WERI-Rb-1 (cell line): ENCODE measurements at places on chromosomes 13 and 19.

DNA sequence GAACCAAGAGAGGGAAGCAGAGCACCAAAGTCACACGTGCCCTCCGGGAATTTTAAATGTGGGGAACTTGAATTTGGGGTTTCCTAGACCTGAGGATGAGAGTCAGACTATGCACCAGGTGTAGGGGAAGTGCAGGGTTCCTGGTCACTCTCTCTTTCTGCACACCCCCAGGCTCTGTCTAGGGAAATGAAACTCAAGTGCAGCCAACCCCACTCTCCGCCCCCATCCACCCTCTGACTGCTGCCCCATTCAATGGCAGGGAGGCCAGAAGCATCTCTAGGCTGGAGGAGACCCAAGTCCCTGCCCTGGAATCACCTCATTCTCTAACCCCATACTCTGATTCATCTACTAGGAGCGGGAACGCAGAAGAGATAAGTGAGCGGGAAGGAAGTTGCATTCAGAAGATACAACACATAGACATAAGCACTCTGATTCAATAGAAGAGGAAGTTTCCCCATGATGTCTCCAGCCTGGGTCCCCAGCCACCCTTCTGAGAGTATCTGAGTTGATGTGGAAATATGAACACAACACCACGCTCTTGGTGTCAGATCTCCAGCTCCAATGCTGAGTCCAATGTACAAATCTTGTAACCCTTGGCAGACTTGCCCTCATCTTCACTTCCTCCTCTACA lies 4.7 kb upstream of the SIGLEC14 start:
- no peak for DNase-seq

- no peak for DNase-seq
Observed at GRCh38 chr13:59633290-59633689, 530.4 kb downstream of the DIAPH3 start.

DNA sequence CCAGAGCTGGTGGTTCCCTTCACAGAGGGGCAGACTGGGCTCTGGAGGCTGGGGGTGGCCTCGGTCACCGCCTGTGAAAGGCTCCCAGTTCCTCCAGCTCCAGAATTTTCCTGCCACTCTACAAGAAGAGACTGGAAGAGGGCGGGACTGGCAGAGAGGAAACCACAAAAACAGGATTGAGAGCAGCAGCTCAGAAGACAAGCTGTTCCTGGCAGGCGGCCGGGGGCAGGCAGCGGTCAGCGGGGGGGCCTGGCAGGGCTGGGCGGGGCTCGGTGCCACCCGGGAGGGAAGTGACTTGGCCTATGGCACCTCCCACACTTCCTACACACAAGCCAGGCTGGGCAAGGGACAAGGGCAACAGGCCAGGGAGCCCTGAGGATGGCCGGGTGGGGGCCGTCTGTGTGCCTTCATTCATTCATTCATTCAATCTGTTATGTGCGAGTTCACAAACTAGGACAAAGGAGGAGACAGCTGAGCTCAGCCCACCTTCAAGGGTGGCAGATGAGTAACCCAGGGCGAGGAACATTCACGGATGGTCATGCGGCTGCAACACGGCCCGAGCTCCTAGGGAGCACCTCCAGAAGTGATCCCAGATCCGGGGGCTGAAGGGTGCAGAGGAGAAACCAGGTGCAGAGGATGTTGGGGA lies 16.9 kb upstream of the BTBD2 start:
- no peak for DNase-seq

- DNase-seq: peak; percentile 91
Observed at GRCh38 chr19:33080761-33081681, at the start of gene GPATCH1. GPATCH1 (plus strand) TSS chr19:33081181; CDS start chr19:33081194, 13 bp downstream.

GRCh38 chr13:93296584-93296983 lies 70.0 kb downstream of the GPC6 start:
- DNase-seq: no peak

DNA sequence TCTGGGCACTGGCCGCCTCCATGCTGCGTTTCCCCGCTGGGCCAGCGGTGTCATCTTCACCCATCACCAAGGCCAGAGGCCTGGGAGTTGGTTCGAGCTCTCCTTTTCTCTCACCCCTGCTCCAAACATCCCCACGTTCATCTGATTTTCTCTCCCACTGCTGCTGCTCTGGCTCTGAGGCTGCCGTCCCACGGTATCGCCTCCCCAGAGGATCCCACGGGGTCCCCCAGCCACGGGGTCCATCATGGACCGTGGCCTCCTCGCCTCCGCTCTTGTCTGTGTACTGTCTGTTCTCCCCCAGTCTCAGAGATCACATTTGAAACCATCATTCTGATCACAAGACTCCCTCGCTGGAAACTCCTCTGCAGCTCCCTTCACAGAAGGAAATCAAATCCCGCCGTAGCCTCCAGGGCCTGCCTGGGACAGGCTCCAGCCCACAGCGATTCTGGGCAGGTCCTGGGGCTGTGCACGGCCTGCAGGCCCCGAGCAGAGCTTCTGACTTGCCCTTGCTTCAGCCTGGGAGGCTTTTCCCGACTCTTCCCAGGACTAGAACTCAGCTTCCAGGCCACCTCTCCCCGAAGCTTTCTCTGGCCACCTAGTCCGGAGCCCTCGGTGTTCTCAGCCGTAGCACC lies 64.2 kb downstream of the SOX1 start:
- no peak for DNase-seq

DNA sequence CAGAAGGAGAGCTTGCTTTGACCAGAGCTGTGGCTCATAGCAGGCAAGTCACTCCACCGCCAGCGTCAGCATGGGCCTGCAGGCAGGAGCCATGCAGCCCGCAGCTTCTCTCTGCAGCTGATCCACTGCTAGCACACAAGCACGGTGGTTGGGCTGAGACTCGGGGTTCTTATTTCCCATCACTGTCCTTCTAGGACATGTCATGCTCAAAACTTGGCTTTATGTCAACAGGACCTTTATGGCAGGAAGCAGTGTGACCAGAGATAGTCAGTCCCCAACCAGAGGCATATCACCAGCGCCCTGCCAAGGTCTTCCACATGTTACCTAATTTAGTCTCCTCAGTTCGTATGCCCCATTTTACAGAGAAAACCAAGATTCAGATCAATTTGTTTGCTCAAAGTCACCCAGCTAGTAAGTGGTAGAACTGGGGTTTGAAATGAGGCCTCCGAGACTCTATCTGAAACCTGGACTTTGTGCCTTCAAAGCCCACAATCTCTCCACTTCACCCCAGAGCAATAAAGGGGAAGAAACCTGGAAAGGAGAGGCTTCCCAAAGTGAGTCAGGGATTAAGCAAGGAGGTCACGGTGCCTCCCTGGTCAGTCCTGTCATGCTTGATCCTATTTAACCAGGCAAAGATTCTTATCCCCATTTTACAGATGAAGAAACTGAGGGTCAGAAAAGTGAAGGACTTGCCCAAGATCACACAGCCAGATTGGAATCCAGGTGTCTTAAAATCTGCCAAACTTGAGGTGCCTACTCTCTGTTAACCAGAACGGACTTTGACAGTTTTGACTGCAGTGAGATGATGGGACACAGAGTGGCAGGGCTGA lies 5.1 kb downstream of the TMEM272 start:
- DNase-seq: no peak

DNA sequence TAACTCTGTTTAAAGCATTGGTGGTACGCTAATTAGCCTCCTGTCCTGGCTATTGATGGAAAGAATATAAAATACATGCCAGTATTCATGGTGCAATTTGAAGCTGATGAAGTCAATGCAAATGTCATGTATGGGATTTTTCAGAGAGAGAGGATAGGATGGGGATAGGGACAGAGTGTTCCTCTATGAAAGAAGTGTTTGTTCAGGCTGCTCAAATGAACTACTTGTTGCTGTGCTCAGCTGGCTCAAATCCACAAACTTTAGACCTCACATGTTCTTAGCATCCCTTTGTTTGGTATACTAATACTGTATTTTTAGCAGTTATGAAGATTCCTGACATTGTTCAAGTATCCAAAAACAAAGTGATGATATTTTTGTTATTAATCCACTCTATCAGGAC lies 116.5 kb downstream of the SLITRK1 start:
- no peak for DNase-seq

DNA sequence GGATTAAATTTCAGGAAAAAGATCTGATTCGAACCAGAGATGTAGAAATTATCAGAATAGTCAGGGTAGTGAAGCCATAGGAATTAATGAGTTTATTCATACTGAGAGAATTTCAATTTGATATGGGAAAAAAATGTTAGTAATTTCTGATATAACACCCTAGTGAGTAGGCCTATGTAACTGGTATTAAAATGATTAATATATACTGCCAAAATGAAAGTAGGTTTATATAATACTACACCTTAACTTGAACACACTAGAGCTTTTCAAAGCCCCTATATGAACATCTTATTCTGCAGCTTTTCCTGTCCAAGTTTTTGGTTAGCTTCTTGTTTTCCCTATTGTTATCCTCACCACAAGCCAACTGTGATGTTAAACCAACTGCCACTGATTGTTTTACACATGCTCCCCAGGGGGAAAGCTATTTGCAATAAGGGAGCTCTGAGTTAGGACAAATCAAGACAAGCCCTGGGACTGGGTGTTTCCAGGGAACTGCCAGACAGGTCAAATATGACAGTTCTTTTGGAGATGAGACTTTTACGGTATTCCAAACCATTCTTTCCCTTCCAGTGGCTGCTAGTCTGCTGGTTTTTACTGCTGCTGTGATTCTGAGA lies 45.3 kb downstream of the FNDC3A start:
- DNase-seq: no peak

- no peak for DNase-seq
Observed at GRCh38 chr13:110937511-110938285, 22.8 kb upstream of the ANKRD10 start.

DNA sequence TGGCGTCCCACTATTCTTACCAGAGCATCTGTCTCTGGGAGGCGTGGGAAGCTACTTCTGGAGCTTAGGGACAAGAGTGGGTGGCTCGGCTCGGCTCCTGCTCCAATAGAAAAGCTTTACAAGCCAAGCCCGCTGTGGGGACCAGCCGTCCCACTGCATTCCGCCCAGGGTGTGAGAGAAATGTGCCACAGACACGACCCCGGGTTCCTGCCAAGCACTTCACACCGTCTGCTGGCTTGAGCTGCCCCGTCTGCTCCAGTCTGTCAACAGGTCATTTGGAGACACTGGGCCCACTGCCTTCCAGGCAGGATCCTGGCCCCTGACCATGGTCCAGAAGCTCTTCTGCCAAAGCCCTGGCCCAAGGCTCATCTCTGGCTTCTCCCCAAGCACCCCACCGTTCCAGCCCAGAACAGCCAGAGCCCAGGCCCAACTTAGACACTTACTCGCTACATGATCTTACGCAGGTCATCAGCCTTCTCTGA lies 6.5 kb upstream of the FKRP start:
- DNase-seq: no peak

- no peak for DNase-seq
Observed at GRCh38 chr13:98228661-98229341, 51.7 kb upstream of the RNF113B start.

- DNase-seq: no peak
Observed at GRCh38 chr19:13127811-13128575, 9.9 kb downstream of the NACC1 start.

- DNase-seq: no peak
Observed at GRCh38 chr13:20728579-20729311, 25.2 kb downstream of the IL17D start.

GRCh38 chr19:42548552-42548951 lies 20.3 kb upstream of the CEACAM1 start:
- no peak for DNase-seq

DNA sequence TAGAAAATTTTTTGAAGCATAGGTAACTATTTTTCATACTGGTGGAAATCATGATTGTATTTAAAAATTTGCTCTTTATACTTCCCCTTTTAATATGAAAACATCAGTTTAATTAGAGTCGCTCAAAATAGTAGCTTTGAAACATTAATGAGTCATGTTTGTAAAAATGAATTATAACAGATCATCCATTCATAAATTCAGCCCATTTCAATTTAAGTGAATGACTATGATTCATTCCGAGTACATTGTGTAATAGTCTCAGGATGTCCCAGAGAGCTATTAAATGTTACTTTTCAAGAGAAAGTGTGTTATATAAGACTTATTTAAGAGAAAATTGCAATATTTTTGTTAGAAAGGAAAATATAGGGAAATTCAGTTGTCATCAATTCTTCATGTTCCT lies 111.0 kb downstream of the FNDC3A start:
- DNase-seq: no peak

DNA sequence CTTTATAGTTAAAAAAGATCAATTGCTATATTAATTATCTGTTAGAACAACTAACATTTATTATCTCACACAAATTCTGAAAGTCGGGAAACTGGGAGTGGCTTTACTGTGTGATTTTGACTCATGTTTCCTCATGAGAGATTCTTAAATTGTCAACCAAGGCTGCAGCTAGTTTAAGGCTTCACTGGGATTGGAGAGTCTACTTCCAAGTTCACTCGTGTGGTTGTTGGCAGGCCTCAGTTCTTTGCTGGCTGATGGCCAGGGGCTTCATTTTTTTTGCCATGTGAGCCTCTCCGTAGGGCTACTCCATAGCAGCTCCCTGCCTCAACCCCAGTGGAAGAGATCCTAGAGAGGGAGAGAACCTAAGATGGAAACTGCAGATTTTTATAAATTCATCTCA lies 24.5 kb upstream of the LPAR6 start:
- DNase-seq: no peak

- no peak for DNase-seq
Observed at GRCh38 chr13:108785844-108786243, 156.4 kb downstream of the MYO16 start.

GRCh38 chr19:33778089-33778791 lies 18.4 kb upstream of the KCTD15 start:
- peak; percentile 77 for DNase-seq

DNA sequence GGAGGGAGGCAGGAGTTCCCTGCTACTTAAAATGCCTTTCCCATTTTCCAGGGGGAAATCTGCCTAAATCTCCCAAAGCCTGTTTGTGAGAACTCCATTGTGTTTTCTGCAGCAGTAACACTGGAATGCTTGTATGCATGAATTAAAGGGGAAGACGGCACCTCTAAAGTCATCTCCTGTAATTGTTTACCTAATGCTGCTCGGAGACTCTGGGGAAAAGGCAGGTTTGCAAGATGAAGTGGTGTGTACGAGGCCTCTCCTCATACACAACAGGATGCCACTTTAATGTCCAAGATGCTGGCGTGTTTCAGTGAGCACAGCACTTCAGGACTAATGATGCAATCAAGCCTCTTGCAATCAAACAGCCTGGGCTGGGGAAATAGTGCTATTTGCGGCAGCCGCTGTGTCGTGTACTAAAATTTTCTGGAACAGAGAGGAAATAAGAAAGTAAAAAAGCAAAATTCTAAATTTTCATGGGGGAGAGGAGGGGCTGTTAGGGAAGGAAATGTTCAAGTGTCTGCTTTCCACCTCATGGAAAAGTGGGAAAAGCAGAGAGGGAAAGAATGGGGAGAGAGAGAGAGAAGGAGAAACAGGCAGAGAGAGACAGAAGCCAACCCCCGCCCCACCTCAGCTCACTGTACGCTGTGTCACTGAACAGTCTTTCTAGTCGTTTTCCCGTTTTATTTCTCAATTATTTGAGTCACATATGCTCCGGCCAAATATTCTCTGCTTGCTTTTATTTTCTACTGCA lies 32.9 kb downstream of the TSHZ3 start:
- DNase-seq: no peak

- no peak for DNase-seq
Observed at GRCh38 chr19:43485951-43486350, 18.6 kb downstream of the PHLDB3 start.

DNA sequence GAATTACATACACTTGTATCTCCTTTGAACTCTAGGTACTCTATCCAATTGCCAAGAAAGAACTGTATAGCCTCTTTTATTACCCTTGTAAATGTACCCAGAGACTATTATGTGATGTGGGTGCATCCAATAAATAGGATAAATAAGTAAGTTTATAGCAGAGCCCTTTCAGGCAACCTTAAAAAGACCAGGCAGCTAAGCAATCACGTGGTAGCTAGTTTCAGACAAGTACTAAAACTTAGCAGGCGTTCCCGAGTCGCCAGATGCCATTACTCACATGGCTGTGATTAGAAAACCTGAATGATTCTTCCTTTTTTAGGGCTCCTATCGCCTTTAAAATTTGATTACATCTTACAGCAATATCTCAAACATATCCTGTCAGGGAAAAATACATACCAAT lies 1303.0 kb downstream of the EFNB2 start:
- no peak for DNase-seq
